ENCODE measurements at places on chromosomes 7 and 10. TPM values are rescaled to one million over a fixed set of nuclear protein-coding genes. Genes with fewer than 3 reads are reported as not detected.
A peak's percentile ranks its signal among the peaks of the same experiment; 100 is the strongest.

GRCh38 chr7:35495377-35495776, 199.6 kb downstream of the HERPUD2 start:
- no peak for DNase-seq

DNA sequence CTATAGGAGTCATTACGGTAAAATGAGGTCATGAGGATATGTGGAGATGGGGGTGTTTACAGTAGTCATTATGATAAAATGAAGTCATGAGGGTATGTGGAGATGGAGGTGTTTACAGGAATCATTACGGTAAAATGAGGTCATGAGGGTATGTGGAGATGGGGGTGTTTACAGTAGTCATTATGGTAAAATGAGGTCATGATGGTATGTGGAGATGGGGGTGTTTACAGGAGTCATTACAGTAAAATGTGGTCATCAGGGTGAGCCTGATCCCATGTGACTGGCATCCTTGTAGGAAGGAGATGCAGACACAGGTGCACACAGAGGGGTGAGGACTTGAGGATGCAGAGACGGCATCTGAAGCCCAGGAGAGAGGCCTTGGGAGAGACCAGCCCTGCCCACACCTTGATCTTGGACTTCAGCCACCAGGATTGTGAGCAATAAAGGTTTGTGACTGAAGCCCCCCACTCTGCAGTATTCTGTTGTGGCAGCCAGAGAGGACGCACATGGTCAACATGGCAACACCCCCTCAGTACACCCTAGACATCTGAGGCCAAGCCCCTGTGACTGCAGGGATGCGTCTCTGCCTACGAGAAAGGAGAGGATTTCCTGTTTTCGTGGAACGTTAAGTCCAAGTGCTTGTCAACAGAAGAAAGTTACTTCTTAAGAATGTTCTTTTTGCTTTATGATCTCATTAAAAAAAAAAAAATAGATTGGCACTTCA, 544.4 kb downstream of the DNAJB6 start:
- peak; percentile 39 for DNase-seq

DNA sequence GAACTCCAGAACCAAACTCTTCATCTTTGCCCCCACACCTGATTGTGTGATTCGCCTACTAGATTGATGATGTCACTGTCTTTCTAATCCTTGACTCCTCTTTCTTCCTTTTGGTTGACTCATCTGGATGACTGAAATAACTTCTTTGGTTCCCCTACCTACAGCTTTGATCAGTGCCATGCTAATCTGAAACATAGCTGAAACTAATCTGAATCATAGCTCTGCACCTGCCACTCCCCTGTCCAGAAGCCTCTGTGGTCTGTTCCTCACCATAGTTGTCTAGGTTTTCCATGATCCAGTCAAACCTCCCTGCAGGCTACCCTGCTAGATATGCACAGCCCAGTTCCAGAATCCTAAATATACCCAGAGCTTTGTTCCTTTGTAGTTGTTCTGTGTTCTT, 51.9 kb downstream of the ZNF365 start:
- no peak for DNase-seq

GRCh38 chr10:31940839-31941653, 12.4 kb upstream of the ARHGAP12 start:
- no peak for DNase-seq

NUPR2 gene
- not detected for total RNA-seq

NEUROG3 gene
- not detected for total RNA-seq
